Activated CD4-positive, alpha-beta T cell treated with anti-CD3 and anti-CD28 coated beads for 36 hours (primary cell): ENCODE measurements at places on chromosomes 11 and 22. TPM values are rescaled to one million over a fixed set of nuclear protein-coding genes. Genes with fewer than 3 reads are reported as not detected.

- no peak for DNase-seq
Measured at GRCh38 chr11:79963856-79964645, 523.2 kb upstream of the TENM4 start.

DNA sequence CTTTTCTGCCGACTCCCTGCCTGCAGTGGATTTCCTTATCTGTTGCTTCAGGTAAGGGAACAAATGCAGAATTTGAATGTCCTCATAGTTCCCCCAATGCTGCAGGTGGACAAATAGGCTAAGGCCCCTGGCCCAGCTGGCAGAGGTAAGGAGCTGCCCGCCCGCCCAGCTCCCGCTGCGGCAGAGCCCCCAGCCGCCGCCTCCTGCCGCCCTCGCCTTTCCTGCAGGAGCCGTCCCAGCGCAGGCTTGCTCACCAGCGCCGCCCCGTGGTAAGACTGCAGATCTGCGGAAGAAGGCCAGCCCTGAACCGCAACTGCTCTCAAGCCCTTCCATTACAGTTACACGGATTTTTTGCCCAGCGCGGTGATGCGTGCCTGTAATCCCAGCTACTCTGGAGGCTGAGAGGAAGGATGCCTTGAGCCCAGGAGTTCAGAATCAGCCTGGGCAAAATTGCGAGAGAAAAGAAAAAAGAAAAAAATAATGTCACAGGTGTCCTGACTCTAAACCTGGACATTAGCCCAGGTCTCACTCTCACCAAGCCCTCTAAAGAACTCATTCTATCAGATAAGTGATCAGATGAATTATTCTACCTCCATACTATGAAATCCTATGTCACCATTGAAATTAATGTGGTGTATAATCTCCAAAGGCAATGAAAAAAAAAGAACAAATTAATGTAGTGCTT, 51.2 kb upstream of the EMID1 start:
- peak; percentile 88 for DNase-seq

DNA sequence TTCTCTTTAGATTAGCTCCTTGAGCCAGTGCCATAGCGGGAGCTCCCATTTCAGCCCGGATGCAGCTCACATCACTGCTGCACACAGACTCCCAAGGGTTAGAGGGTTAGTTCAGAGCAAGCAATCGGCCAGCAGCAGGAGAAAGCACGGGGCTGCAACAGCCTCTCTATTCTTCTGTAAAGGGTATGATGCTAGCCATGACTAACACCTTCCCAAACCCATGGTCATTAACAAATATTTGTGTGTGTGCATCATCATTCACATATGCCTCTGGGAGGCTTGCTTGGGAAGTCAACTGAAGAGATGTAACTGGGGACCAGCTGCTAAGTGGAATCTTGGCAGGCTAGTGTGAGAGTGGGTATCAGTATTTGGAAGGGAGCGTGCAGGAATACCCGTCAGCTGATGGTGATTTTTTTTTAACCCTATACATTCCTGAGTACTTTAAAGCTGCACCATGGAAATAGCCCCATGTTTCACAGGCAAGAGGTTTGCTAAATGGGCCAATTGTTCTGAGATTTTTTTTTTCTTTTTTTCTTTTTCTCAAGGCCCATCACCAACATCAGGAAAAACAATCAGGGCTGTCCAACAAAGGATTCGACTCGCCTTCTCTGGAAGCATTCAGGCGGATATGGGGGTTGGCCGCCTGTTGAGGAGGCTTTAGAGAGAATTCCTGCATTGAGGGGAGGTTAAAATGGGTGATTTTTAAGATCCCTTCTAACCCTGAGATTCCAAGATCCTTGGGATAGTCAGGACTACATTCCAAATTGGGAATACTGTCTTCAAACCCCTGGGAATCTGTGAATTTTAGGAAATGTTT, 33.2 kb upstream of the CCDC89 start:
- no peak for DNase-seq

DNA sequence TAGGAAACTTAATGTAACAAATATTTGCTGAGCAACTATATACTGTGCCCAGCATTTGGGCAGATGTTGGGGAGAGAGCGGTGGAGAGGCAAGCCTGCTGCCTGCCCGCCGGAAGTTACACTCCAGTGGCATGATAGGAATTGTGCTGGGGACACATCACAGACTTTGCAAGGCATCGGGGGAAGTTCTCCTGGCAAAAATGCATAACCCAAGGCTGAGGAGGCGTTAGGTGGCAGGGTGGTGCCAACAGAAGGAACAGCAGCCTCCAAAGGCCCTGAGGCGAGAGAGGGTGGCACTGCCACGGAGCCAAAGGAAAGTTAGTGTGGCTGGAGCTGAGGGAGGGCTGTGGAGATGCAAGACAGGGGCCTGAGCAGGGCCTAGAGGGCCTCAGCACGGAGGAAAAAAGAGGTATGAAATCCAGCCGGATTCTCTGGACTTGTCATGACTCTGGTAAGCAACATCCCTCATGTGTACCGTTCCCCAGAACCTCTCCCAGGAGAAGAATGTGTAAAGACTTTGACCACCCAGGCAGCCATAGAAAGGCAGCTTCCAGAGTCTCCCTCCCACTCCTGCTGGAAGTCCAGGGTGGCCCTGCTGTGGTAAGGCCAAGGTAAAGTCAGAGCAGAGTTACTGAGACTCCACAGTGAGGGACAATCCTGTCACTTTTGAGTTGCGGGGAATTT, 76.1 kb upstream of the RAB1B start:
- no peak for DNase-seq

DNA sequence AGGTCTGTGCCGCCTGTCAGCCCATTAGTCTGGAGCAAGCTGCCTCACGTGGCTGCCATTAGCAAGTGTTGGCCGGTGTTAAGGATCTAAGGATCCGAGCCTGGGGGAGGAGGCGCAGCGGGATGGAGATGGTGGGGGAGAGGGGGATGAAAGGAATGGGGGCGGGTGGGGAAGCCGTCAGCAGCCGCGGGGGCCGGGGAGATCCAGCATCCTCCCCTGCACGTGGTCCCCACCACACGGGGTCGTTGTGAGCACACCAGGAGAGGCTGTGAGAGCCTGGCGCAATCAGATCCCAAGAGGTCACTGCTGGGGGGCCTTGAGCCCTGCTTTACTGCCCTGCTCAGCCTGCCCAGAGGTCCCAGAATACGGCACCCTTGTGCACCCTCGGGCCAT, 7.3 kb downstream of the CABP7 start:
- DNase-seq = peak; percentile 54

DNA sequence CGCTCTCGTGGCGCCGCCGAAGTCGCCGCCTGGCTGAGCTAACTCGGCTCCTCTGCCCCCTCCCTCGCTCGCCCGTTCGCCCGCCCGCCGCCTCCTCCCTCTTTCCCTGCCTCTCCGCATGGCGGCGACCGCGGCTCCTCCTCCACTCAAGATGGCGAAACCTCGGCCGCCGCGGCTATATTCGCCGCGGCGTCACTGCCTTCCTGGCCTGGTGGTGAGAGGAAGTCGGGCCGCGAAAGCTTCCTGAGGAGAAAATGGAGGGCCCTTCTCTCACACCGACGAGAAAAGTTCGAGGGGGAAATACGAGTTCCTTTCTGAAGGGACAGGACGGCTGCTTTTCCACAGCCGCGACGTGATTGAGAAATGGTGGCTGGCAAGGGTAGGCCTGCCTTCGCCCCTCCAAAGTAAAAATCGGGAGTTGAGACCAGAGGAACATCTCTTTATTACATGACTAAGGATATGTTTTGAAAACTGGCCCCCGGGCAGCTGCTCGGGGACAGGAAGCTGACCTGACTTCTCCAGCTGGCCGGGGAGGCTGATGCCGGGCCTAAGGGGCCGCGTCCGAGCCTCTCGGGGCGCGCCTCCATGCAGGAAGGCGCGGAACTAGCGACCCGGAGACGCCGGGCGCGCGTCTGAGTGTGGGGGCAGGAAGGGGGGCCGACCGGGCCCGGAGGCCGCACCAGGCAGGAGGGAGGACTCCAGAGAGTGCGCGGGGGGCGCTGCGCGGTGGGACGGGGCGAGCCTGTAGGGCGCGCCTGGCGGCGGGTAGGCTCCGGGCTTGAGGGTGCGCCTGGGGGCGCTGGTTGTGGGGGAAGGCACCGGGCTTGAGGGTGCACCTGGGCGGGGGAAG, at the start of gene DDX6:
DDX6 (minus strand) TSS at position 54 of the 850 bp plus-strand sequence. CDS start 4,913 bp downstream, outside the sequence.
- peak; percentile 96 for DNase-seq

GRCh38 chr11:117817368-117818040, 7.0 kb downstream of the FXYD2 start:
- peak; percentile 95 for DNase-seq

DNA sequence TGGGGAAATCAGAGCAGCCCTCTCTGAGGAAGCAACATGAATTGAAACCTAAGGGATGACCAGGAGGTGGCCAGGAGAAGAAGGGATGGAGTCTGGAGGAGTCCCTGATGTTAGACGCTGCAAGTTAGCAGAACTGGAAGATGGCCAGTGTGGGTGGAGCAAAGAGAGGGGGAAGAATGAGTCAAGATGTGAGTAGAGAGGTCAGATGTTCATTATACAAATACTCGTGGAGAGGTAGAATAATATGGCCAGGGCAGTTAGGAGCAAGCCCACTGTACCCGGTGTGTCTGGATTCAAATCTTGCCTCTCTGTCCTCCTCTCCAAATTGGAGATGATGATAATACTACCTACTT, 242.0 kb downstream of the TENM4 start:
- no peak for DNase-seq

DNA sequence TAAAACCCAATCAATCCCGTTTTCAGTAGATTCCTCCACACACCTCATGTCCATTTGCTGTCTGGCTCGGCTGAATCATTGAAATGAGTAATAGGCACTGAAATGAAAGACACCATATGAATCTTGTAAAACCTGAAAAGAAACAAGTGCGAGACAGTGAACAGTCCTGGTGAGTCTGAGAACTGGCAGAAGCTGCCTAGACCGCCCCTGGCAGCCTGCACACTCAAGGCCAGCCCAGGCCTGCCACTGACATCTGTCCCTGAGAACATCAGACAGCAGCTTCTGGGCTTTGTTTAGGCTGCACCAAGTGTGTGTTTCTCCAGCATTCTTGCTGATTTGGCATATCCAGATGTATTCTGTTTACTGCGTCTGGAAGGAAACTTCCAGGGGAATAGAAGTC, 44.8 kb downstream of the ENDOD1 start:
- DNase-seq = peak; percentile 22

DNA sequence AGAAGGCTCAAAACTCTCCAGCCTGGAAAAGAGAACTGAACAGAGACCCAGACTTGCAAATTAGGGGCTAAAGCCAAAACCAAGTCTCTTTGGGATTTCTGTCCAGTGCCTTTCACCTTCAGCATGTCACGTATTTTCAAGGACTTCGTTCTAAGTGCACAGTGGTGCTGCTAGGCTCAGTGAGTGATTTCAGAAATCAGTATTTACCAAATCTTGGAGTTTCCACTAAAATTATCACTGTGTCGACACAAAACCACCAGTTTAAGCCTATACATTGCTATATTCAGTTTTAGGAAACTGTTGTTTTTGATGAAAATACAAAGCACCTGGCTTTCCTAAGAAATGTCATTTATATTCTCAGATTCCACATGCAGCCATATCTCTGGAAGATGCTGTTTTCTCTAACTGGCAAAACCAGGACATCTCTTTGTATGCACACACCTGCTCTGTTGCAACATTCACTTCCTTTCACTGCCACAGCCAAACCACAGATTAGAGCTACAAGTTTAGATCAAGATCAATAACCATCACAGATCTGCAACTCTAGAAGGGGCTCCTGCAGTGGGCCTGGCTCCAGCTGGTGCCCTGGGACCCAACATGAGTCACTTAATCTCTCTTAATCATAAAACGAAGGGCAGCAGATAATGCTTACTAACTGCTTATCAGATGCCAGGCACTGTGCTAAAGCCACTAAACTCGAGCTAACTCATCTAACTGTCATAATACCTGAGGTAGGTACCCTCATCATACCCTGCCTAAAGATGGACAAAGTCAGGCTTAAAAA, 22.3 kb downstream of the SMCO4 start:
- DNase-seq = peak; percentile 19

The CSRP3 gene
- not detected for total RNA-seq

The DDTL gene
- 2.8 TPM for total RNA-seq

The PNPLA3 gene
- 0.54 TPM for total RNA-seq

The CFAP300 gene
- total RNA-seq = not detected
